ENCODE measurements at places on chromosomes 1 and 21. TPM values are rescaled to one million over a fixed set of nuclear protein-coding genes. Genes with fewer than 3 reads are reported as not detected.

DNA sequence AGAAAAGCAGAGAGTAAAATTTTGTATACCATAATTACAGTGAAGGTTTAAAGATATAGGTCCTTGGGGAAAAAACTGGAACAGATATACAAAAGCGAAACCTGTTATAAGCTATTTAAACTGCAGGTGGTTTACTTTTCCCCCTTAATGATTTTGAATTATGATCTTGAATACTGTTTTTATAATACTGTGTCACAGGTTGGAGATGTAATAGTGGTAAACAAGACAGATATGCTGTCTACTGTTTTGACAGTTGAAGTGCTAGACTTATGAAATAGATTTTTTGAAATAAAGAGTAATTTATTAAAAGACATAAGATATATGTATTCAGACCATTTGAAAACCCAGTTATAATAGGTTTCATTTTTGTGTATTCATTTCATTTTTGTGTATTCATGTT, 129.4 kb downstream of the CD247 start:
- DNase-seq: no peak

DNA sequence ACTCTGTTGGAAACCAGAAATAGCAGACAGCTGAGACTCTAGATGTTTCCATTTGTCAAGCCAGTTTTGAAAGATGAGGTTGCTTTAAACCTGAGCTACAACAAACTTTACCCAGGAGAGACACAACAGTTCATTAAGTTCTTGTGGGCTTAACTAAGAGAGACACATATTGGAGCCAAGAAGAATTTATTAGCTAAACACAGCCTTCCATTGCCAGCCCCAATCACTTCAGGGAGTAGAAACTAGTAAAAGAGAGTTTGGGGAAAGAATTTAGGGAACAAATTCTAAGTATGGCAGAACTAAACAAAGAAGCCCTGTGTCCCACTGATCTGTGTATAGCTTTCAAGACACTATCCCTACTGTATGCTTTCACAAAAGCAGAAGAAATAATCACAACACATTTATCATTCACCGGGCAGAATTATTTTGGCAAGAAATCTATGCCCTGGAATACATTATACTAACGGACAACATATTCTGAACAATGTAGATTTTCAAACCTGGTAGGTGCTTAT, 87.3 kb upstream of the KAZN start:
- DNase-seq: no peak

GRCh38 chr1:55310505-55310971, 95.4 kb upstream of the USP24 start:
- peak; percentile 91 for DNase-seq

DNA sequence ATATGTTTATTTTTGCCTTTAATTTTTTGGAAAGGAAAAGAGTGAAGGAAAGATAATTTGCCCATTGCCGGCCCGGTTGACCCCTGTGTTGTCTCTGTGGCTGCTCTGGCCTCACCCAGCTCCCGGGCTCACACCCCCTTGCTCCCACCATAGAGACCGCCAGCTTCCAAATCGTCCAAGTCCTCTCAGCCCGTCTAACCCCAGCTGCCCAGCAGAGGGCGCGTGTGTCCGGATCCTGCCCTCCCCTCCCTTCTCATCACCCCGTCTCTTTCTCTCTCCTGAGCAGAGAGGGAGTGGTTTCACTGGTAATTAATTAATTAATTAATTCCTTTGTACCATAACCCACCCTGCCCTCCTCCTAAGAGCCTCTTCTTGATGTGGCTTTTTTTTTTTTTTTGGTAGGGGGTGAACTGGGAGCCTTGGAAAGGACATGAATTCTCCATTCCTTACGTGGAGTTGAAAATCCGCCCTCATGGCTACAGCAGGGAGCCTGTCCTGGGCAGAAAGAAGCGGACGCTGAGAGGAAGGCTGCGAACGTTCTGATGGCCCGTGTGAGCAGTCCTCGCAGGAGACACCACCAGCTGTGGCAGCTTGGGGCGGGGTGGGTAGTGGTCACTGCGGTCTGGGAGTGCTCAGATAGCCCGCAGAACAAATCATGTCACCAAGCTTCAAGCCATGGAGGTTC, 45.9 kb downstream of the KIAA0040 start:
- DNase-seq: no peak

DNA sequence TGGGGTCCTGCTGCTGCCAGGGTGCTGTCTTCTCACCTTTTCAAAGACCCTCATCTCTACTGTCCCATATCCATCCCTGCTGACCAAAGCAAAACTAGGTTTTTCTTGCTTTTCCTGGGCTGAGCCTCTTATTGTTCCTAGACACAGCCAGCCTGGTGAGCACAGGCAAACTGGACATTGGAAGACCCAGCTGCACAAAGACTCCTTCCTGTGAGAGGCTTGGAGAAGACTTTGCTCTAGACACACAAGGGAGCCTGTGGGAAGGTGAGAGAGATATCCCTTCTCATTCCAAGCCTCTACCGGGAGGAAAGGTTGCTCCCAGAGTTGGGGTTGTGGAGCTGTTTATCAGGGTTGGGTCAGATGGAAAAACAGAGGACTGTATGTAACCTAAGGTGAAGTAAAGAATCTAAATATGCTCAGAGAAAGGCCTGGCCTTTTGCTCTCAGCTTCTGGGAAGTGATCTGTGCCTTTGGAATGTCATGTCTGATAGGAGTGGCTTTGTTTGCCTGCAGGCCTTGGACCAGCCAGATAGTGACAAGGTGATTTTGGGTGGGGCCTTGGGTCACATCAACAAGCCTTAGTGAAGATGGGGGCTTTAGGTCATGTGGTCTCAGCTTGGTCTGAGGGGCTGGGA, 87.6 kb upstream of the RUNX1 start:
- no peak for DNase-seq

DNA sequence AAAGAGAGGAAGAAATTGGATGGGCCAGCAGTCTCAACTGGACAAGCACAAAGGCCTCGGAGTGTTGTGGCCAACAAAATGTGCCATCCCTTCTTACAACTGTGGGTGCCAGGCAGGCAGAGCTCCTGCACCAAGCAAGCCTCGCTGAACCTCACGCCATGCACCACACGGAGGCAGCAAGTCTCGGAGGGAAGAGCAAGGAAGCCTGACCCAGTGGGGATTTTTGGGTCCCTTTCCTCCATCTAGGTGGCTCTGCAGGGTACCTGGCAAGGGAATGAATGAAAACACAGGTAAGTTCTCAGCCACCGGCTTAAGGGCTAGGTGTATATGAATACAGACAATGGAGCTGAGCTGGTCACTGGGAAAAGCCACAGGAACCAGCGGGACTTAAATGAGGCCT, 40.8 kb downstream of the HSD3B1 start:
- no peak for DNase-seq

Gene HNRNPCL4
- total RNA-seq: not detected

Gene BSDC1
- total RNA-seq: 117 TPM

Gene NBPF20
- total RNA-seq: 3.2 TPM

Gene EXO1
- 4.3 TPM for total RNA-seq
